AG20443 (cell line): ENCODE measurements at places on chromosomes 6 and 20.
A peak's percentile ranks its signal among the peaks of the same experiment; 100 is the strongest.

GRCh38 chr20:13420625-13421024 is 199.6 kb downstream of the ISM1 start:
- no peak for DNase-seq

- no peak for DNase-seq
Observed at GRCh38 chr6:144402750-144403149, 117.6 kb downstream of the UTRN start.

GRCh38 chr6:151290877-151291721 is 51.3 kb downstream of the AKAP12 start:
- no peak for DNase-seq

- DNase-seq, result no peak
Observed at GRCh38 chr6:97423190-97423589, 140.2 kb upstream of the MMS22L start.

GRCh38 chr20:39429726-39430125 is 467.6 kb downstream of the DHX35 start:
- DNase-seq, result no peak

- DNase-seq, result no peak
Observed at GRCh38 chr6:40183902-40184301, 249.6 kb upstream of the MOCS1 start.

GRCh38 chr20:59670786-59671492 is 66.6 kb downstream of the PHACTR3 start:
- DNase-seq, result no peak

- no peak for DNase-seq
Observed at GRCh38 chr6:113078791-113079190, 731.7 kb downstream of the RFPL4B start.

- no peak for DNase-seq
Observed at GRCh38 chr6:15254070-15254975, 8.5 kb downstream of the JARID2 start.

GRCh38 chr20:45010399-45010828 is 44.1 kb downstream of the STK4 start:
- no peak for DNase-seq

- DNase-seq, result no peak
Observed at GRCh38 chr6:56019973-56020372, 144.6 kb upstream of the BMP5 start.

GRCh38 chr6:138726066-138726756 is 47.4 kb upstream of the CCDC28A start:
- no peak for DNase-seq

GRCh38 chr6:138302554-138302953 is 75.2 kb upstream of the SMIM28 start:
- DNase-seq, result no peak

DNA sequence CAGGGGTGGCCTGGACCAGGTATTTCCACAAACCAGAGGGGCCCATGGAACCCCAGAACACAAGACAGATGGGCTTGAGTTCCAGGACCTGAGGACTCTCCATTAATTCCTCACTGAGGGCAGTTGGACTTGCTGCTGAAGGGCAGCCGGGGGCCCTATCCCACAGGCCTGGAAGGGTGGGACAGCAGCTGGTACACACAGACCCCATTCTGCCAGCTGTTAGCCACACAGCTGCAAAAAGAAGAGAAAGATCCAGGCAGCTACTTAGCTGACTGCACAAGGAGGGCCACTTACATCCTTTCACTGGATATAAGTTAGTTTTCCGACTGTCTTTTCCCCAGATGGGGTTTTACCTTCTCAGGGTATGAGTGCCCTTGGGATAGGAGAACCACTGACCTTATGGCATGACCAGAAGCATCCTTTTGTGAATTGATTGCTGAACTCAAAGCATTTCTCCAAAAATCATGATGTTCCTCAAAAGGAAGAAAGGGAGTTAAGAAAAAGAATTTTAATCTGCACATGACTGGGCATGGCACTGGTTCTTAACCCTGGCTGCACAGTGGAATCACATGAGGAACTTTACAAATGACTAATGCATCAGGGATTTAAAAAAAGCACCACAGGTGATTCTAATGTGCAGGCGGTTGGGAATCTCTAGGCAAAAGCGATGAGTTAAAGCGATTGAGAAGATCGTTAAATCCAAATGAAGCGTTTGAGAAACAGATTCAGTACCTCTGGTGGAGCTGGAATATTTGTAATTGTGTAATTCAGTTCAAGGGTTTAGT is 199.4 kb downstream of the TFAP2A start:
- no peak for DNase-seq

DNA sequence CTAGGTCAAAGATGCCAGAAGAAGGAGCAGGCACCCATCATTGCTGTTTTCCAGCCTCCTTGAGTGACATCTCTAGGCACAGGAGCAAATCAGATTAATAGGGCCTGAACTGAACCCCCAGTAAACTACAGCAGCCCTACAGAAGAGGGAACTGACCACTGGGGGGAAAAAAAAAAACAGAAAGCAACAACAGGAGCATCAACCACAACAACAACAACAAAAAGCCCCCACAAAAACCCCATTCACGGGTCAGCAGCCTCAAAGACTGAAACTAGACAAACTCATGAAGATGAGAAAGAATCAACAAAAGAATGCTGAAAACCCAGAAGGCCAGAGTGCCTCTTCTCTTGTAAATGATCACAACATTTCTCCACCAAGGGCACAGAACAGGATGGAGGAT is 537.4 kb upstream of the BTBD3 start:
- no peak for DNase-seq

GRCh38 chr6:17280552-17281090 is 540 bp upstream of the RBM24 start:
- peak; percentile 53 for DNase-seq

GRCh38 chr20:4344670-4345069 is 329.3 kb upstream of the RNF24 start:
- DNase-seq, result no peak

- DNase-seq, result peak; percentile 88
Observed at GRCh38 chr6:106519460-106520394, 109.6 kb downstream of the RTN4IP1 start.

- DNase-seq, result no peak
Observed at GRCh38 chr6:10271982-10272381, 142.9 kb downstream of the TFAP2A start.

DNA sequence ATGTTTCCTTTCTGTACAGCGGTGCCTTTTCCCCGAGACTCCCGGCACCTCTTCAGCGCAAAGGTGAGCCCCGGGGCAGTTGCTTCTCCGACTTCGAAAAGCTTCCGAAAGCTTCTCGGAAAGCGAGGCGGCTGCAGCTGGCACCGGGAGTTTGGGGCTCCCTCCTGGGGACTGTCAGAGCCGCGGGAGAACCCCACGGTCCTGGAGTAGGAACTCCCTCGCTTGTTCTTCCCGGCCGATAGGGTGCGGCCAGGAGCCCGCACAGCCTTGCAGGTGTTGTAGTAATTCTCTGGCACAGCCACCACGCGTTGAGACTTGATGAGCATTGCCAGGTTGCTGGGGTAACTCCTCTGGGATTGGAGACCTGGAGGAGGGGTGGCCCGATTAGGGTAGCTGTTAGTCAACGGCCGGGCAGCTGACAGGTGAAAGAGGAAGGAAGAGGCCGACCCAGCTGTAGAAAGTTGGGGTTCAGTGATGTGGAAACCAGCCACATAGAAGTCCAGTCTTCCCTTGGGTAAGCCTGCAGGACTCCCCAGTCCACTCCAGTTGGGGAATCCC is 721 bp downstream of the KDM1B start:
- DNase-seq, result peak; percentile 43

- DNase-seq, result no peak
Observed at GRCh38 chr6:128482642-128483041, 37.8 kb downstream of the PTPRK start.

DNA sequence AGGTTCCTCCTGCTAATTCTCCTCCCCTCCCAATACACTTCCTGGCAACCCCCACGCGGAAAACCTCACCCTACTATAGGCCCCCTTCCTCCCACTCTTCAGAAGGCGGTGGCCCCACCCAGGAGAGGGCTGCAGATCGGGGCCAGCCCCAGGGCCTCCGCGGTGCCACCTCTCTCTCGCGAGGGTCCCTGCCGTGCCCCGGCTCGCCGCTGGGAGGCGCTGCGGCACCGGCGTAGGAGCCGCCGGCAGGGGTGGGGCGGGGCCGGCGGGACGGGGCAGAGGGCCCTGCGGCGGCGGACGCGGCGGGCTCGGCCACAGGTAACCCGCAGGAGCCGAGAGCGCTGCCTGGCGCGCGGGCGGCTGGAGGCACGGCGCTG is at the start of gene ANKRD6:
TSS of gene ANKRD6 (plus strand) at position 278 of the 377 bp plus-strand sequence. CDS start 133,825 bp downstream, outside the sequence.
- DNase-seq, result peak; percentile 92

- DNase-seq, result no peak
Observed at GRCh38 chr6:136483906-136484305, 66.3 kb downstream of the MAP7 start.

DNA sequence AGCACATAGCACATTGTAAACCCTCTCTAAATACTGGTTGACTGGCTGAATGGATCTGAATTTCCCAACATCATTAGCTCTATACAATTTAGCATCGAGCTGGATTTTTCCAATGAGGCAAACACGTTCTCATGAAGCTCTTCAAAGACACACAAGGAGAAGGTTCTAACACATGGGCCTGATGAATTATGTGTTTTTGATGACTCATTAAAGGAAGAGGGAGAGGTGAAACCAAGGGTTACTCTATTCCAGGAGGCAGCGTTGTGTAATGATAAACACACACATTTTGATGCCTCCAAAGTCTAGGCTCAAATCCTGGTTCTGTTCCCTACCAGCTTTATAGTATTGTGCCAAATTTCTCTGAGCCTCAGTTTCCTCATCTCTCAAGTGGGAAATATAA is 84.3 kb downstream of the PFDN4 start:
- no peak for DNase-seq

GRCh38 chr6:65638047-65638831 is 68.8 kb downstream of the EYS start:
- DNase-seq, result no peak

DNA sequence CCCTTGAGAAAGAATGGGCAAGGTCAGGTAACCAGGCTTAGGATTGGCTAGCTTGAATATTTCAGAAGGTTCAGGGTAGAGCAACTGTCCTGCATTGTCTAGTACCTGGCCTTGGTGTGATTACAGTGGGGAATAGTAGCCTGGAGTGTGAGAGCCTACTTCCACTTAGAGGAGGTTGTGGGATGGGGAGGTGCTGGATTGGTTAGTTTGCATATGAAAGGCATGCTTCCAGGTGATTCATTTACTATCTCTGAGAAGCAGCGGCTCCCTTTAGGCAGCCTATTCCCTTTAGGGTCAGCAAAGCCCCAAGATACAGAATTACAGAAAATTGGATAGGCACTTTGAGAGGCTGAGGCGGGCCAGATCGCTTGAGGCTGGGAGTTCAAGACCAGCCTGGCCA is 25.0 kb upstream of the SCGN start:
- DNase-seq, result no peak

- DNase-seq, result no peak
Observed at GRCh38 chr20:51067792-51068191, 44.9 kb upstream of the KCNG1 start.

DNA sequence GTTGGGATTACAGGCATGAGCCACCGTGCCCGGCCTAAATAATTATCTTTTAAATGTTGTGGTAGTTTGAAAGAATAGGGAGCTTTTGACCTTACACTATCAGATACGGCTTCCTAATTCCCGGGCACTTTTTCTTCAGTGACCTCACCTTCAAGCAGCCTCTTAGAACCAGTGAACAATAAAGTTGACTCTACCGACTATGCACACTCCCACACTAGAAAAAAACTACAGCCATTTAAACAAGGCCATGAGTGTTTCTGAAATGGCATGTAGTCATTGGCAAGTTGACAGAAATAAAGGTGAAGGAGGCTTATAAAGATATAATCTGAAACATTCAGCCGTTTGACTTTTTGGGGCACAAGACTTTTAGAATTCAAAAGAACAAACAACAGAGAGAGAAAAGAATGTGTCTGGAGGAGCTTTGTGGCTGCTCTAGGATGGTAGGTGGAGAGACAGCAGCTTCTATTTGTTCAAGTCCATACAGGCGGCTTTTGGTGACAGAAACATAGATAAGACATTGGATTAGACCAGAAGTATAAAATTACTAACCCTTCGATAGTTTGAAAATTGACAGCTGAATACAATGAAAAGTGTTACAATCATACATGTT is 75.2 kb downstream of the GJA1 start:
- no peak for DNase-seq

DNA sequence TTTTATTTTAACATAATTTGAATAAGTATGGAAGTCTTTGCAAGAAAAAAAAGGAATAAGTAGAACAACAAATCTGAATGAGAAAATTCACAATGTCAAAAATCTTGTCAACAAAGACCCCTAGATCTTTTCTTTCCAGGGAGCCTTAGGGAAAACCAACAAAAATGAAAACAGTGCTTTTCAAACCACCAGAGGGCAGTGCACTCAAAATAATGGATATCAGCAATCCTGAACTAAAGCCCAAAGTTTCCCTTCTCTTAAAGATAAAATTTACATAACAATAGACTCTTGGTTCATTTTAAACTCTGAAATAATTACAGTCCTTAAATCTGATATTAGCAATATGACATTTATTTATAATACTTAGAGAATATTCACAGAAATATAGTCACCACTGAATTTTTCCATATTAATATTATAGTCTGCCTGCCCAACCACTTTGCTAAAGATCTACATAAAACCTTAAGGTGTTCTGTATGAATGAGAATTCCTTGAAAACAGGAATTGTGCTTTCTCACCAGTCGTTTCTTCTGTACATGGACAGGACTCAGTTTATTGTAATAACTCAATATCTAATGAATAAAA is 105.3 kb upstream of the BMP5 start:
- peak; percentile 42 for DNase-seq

- DNase-seq, result peak; percentile 29
Observed at GRCh38 chr6:81929828-81930227, 177.3 kb upstream of the TENT5A start.

- no peak for DNase-seq
Observed at GRCh38 chr6:47437592-47437991, 40.0 kb upstream of the CD2AP start.

- no peak for DNase-seq
Observed at GRCh38 chr6:131303338-131303930, 168.2 kb downstream of the AKAP7 start.

DNA sequence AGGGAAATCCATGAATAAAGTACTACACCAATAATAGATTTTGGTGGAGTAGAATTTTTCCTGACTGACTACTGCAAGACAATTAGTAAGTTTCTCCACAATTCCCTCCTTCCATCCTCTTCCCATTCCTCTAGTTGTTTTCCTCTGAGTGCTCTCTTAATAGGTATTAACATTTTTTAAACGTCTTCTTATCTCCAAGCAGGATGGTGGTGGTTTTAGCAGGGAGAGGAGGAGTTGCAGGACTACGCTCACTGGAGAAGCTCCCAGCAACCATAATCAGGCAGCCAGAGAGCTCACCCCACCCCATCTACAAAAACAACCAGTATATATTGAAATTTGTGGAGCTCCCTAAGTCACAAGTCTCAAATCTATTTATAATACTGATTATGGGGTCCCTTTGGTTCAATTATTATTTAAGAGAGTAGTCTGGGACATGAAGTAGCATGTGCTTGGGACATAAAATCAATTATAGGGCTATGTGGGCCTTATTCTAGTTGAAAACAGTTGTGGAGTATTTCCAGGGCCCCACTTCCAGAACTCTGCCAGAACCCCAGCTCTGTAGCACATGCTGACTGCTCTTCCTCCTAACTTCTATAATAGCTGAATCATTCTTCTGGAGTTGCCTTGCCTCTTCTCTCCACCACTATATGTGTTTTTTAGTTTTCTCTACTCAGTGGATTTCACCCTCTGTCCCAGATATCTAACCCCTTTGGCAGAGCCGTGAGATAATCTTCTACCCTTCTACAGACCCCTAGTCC is 49.8 kb downstream of the MYB start:
- DNase-seq, result no peak
